ENCODE measurements at places on chromosomes 6 and 20.
A peak's percentile ranks its signal among the peaks of the same experiment; 100 is the strongest.

GRCh38 chr6:3384241-3385143 is 72.4 kb downstream of the SLC22A23 start:
- no peak for DNase-seq

DNA sequence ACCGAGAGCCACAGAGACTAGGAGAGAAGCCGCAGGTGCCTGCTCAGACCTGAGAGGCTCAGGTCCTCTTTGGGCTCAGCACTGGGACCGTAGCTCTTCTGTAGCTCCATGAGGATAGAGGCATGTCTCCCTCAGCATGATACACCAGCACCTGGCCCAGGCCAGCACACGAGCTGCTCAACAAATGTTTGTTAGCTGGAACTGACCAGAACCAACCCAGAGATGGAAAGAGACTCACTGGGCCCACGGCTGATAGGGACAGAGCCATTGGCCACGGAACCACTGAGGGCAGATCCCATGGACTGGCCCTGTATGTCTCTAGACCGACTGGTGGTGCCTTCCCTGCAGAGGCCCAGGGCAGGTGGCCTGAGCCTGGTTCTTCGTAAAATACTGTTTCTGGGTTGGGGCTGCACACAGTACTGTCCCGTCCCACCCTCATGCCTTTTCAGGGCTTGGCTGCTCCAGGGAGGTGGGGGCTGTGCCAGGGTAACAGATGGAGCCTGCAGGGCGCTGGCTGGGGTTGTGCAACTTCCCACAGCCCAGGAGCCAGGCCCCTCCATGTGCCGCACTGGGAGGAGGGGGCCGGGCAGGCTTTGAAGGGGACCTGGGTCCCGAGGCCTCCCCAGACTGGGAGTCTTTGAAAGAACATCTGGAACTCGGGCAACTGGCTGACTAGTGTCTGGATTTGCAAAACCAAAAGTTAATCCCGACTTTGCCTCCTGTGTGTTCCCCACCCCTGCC is 5.2 kb downstream of the C20orf204 start:
- DNase-seq: no peak

- DNase-seq: no peak
Observed at GRCh38 chr20:43936805-43937204, 22.2 kb downstream of the TOX2 start.

- no peak for DNase-seq
Observed at GRCh38 chr6:14596410-14596809, 478.8 kb downstream of the CD83 start.

DNA sequence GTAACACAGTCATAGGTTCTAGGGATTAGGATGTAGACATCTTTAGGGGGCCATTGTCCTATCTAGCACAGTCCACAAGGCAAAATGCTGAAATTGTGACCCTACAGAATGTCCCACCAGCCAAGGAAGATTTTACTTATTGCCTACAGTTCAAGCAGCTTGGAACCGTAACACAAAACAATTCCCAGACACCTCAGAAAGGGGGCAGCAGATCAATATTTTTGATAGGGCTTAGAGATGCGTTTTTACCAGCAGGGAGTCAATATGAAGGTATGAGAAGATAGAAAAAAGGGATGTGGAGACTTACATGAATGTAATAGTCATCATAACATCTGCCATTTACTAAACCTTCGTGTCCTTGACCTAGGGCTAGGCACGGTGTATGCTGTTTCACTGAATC is 81.0 kb downstream of the TMEM170B start:
- no peak for DNase-seq

- DNase-seq: no peak
Observed at GRCh38 chr6:136226674-136227377, 23.3 kb downstream of the MTFR2 start.

GRCh38 chr6:137815692-137816091 is 51.4 kb upstream of the TNFAIP3 start:
- no peak for DNase-seq

GRCh38 chr6:12047304-12047703 is 35.2 kb downstream of the HIVEP1 start:
- no peak for DNase-seq

DNA sequence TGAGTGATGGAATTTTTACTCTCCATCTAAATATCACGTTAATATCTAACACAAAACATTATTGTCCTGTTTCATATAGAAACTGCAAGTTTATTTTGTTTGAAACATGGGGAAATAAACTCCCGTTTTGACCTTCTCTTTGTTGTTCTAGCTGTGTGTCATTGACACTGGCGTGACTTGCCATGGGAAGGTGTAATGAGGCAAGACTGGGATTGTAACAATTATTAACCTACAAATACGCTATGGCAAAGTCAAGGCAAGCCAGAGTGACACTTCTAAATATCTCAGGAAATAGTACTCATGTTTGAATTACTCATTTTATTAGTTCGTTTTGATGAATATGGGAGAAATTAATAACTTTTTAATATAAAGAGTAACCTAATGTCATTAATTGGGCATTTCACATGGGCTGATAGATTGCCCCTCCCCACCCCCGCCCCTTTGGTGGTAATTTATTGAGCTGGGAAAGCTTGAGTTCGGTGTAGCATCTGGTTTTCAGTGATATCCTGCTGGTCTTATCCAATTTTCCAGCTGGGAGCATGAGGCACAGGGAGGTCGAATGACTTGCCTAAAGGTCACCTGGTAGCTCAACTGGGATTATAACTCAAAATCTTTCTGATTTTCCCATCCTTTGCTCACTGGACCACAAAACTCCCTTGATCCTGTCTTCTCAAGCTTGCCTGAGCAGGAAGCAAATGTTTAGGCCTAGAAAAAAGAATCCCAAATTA is 380.6 kb upstream of the JAG1 start:
- no peak for DNase-seq

GRCh38 chr20:41063442-41063841 is 34.8 kb downstream of the TOP1 start:
- no peak for DNase-seq

DNA sequence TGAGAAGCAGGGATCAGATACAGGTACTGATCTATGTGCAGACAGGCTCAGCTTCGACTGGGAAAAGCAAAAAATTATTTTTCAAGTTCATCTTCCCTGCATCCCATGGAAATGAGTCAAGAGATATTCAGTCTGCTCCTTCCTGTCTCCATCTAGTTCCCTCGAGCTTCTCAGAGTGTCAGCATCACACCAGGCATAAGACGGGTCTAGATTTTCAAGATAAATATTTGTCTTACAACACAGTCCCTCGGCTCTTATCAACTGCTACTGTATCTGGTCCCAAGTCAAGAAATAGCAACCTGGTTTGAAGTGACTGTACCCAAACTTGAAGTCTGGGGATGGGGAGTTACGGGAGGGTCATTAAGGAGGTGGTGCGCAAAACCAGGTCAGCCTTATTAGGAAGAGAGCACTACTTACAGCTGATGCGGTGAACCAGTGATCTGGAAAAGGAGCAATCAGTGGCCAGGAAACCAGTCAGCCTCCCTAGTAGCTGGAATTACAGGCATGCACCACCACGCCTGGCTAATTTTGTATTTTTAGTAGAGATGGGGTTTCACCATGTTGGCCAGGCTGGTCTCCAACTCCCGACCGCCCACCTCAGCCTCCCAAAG is 29.7 kb downstream of the ZMYND8 start:
- no peak for DNase-seq

- DNase-seq: no peak
Observed at GRCh38 chr6:29724937-29725869, 2.0 kb downstream of the HLA-F start.

DNA sequence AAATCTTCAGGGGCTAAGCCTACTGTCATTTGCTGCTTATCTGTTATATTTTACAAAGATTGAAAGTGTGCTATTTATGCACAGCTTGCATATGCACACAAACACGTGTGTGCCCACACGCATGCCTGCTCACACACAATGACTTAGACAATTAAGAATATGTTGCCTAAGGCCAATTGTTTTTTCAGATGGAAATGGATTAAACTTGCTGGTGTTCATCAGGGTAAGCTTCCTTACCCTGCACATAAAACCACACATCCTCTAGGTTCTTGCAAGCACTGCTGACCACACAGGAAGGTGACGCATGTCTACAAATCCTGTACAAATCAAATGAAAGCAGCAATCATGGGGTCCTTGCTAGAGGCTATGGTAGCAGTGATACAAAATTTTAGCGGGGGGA is 58.4 kb downstream of the GJA10 start:
- peak; percentile 23 for DNase-seq

DNA sequence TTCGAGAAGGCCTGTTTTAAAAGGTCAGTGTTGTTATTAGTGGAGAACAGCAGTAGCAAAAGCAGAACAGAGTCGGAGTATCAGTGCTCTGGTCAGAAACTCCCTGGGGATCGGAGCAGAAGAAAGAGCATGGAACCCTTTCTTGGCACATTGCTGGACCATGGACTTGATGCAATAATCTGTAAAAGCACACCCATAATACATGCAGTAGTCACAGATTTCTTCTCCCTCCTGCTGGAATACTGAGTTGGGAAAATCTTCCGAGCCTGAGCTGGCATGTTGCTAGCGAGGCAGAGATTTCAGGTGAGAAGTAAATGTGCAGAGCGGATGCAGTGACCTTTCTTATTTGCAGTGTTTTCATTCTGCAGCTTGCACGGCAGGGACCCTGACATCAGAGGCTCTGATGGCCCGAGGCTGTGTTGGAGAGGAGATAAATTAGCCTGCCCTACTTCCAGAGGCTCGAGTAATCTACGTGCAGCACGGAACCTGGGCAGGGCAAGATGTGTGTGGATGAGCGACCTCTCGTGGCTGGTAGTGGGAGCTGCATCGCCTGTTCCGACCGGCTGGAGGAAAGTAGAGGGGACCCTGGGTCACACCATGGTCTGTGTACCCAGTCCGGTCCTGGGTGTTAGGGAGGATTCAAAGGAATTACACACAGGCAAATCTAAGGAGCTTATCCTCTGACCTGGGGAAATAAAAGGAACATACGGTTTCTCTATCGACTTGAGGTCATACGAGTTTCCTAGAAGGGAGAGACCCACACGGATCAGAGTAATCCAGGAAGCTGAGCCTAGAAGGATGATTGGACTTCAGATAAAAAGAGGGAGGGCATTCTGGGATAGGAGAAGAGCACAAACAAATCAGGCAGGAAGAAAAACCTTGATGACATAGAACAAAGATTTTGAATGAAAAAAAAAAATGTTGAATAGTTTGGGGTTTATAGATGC is 137.0 kb upstream of the STMND1 start:
- peak; percentile 46 for DNase-seq

DNA sequence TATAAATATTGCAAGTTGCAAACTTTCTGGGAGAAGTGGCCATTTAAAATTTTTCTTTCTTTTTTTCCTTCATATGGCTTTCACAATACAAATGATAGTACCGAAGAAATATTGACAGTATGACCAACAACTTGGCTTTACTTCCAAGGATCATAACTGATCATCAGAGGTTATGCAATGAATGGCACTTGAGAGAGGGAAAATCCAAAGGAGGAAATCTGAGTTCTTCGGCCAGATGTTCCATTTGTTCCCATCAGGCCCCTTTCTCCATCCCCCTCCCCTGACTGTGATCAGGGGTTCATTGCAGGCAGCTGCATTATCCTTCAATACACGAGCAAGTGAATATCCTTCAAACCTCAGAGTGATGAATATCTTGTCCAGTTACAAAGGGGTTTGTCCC is 130.0 kb upstream of the UST start:
- no peak for DNase-seq

GRCh38 chr6:38262026-38262425 is 377.7 kb downstream of the BTBD9 start:
- no peak for DNase-seq

GRCh38 chr20:21189761-21190523 is 64.1 kb downstream of the KIZ start:
- DNase-seq: no peak

DNA sequence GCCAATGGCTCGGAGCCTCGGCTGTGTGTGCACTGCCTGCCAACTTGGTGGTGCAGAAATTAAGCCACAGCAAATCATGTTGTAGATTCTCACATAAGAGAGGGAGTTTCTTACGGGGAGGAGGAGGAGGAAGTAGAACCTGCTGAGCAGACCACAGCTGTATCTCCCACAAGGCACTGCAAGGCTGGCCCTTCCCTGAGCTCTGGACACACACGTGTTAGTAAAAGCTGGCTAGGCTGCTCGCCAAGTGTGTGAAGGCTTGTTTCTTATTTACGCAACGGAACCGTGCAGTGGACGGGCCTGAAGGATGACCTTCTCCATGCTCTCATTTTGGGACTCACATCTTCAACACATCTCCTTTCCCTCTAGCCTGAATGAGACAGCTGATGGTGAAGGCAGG is 15.7 kb upstream of the QKI start:
- no peak for DNase-seq

DNA sequence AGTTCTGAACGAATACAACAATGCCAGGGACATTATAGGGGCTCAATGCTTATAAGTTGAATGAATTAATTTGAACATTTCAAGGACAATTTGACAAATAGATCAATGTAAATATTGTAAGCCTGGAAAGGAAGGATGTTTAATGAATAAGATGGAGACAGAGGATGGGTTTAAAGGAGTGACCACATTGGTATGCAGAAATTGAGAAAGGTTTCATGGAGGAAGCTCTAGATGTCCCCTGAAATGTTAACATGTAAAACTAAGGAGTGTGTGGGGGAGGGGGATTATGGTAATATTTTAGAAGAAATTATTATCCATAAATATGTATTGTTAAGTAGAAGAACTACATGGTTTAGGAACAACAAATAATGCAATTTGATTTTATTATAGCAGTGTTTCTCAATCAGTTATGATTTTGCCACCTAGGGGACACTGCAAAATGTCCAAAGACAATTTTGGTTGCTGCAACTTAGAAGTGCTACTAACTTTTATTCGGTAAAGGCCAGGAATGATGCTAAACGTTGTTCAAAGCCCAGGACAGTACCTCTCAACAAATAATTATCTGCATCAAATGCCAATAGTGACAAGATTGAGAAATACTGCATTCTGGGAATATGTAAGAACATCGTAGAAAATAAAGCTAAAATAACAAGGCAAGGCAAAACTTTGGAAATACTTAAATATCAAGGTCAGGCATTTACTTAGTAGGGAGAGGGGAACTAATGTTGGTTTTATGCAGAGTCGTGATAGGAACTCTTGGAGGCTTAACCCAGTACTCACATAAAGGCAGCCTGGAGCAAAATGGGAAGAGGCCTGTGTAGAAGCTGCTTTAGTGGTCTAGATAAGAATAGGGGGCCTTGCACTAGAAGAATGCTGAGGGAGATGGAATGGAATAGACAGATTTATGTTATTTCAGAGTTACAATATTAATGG is 686.9 kb upstream of the CITED2 start:
- DNase-seq: no peak

- DNase-seq: no peak
Observed at GRCh38 chr6:75204217-75204958, 1.5 kb downstream of the COL12A1 start.

- peak; percentile 26 for DNase-seq
Observed at GRCh38 chr20:44092551-44093248, 94.3 kb downstream of the JPH2 start.

- DNase-seq: no peak
Observed at GRCh38 chr20:63698739-63699465, 2.5 kb downstream of the TNFRSF6B start.

GRCh38 chr6:165782134-165782533 is 119.1 kb upstream of the PDE10A start:
- DNase-seq: no peak
